RWPE1 (cell line): ENCODE measurements at places on chromosomes 6 and 20.

DNA sequence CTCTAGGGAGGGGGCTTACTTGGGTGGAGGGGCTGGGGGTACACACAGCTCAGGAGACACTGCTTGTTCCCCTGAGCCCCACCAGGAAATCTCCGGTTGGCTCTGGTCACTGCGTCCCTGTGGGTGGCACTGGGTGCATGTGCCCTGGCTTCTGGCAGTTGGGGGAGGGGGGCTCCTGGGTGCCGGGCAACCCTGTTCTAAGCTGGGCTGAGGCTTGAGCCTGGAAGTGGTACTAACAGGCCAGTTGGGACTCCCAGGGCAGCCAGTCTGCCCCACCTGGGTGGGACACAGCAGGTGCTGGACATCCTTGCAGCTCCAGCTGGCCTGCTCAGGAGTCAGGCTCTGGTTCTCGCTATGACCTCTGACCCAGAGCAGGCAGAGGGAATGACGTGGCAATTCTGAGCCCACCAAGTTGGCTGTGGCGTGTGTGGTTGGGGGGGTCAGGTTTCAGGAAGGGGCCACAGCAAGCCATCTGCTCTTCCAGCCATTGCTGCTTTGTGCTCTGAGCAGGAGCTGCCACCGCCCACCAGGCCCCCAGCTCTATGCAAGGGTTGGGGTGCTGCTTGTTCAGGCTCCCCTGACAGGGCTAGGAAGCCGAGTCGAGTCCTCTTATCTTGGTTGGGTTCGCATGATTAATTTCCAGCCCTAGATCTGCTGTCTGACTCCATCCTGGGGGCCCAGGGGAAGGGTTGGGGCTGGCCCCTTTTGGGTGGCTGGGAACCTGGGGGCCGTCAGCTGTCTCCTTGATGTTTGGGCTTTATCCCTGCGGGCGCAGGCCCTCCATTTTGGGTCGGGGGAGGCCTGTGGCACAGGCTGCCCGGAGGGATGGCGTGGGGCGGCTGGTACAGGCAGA lies 590 bp downstream of the C20orf204 start:
- DNase-seq: no peak

DNA sequence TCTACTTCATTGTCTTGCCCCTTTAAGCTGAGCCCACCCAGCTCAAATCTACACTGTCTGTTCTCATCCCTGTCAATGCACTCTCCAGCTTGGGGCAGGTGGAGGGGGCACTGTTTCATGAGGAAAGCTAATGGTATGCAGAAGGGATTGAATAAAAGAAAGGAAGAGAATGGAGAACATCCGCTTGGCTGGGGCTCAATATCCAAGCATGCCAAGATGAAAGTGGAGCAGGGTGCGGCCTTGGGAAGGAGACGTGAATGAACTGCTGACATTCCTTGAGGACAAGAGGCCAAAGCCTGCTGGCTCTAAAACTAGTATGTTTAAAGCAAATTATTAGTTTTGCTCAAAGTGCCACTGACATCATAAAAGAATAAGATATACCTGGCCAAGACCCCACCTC lies 24.2 kb downstream of the AKAP12 start:
- DNase-seq: no peak

DNA sequence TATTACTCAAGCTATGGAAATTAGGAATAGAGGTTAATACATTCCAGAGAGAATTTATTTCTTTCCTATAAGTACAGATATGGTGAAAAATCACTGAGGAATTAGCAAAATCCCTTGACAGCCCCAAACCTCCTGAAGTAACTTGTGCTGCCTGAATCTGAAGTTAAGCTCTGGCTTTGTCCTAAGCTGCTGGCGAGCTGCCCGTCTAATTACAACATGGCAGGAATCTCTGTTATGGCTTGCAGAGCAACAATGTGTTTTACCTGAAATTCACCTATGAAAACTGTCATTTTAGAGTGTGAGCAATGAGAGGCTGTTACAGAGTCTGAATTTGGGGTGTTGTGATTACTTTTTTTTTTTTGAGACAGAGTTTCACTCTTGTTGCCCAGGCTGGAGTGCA lies 22.5 kb upstream of the IYD start:
- no peak for DNase-seq

DNA sequence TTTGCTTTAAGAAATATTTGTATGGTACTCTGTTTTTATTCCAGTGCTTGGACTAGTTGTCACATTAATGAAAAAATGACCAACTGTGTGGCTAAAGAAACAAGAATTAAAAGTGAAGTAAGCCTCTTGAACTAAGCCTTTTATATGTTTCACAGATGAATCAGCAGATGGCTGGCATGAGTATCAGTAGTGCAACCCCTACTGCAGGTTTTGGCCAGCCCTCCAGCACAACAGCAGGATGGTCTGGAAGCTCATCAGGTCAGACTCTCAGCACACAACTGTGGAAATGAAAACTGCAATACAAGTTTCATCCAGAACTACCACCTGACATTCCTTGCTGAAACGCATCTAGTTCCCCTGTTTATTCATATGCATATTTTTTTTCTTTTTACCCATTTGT lies 96.8 kb downstream of the B3GAT2 start:
- no peak for DNase-seq
